ENCODE measurements at places on chromosomes 4 and X.

GRCh38 chr4:124641715-124642381, 70.7 kb downstream of the ANKRD50 start:
- DNase-seq, result peak; percentile 26

DNA sequence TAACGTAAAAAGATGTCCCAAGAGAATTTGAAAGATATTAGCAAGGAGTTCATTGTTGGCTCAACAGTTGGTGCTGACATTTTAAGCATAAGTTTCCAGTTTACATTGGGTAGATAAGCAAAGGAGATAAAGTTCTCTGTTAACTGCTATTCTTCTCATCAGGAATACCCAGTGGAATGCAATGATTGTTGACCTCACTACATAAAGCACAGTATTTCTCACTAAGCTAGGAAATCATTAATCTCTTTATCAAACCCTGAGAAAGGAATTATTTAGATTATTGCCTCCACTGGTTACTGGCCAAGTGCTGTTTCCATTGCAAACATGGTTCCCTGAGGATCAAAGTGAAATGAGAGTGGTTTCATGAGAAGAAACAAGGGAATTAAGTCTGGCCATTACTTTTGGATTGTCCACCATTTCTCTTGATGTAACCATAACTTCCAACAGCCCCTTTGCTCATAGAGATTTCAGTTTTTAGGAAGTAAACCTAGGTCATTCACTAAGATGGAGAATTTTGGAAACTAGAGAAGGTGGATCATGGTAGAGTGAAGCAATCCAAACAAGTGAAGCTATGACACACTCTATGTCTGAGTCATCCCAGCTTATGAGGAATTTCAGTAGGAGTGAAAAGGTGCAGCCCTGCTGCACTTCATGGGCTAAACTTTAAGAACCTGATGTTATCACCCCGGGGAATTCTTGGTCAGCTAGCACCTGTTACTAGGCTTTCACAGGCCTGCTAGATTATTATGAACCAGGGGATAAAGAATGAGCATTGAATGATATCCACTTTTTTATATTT, 163.4 kb downstream of the AREG start:
- no peak for DNase-seq

- peak; percentile 54 for DNase-seq
These were observed 174.5 kb downstream of the NSUN7 start for GRCh38 chr4:40924096-40924792.

DNA sequence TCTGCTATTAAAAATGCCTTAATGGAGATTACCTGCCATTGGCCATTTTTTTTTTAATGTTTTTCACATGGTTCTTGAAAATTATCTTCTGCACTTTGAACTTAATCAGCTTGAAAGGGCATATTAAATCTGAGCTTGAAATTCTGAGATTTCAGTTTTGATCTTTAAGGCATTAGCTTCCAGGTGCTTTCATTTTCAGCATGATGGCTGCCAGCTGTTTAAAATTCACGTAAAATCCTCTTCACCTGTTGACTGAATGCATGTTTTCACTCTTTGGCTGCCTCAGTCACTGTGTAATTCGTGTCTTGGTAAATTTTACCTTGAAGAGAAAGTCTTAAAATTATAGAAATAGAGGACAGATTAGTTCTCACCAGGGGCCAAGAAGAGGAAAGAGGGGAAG, 39.6 kb downstream of the SMAD1 start:
- no peak for DNase-seq

DNA sequence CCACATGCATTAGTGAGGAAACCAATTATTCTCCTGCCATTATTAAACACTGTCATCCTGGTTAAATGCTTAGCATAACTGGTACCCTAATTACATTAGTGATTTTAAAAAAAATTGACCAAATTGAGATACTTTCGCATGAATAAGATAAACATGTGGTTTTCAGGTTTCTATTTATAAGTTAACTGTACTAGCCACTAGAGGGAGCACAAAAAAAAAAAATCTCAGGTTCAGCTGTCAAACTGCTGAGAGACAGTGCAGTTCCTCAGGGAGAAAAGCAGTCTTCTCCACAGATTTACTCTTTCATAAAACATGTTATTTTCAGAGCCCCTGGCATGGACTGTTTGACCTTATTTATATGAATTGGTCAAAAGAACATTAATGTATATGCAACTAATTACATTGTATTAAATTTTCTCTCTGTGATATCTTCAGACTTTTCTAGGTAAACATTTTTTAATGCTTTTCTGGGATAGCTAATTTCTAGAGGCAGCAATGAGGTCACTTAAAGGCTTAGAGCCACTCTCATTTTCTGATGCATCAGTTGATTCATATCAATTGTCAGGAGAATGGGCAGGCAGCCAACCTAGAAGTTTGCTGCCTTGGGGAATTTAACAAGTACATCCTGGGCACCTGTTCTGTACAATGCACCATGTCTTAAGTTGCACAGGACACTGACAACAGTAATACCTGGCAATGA, 167.5 kb downstream of the CDS1 start:
- DNase-seq, result no peak

GRCh38 chr4:38665551-38666411, 1.8 kb downstream of the KLF3 start:
- DNase-seq, result no peak

GRCh38 chr4:16337936-16338335, 111.7 kb upstream of the TAPT1 start:
- no peak for DNase-seq

- DNase-seq, result no peak
These were observed 34.0 kb downstream of the EMCN start for GRCh38 chr4:100483796-100484195.

- no peak for DNase-seq
These were observed 50.7 kb downstream of the SNX12 start for GRCh38 chrX:71017396-71017939.

GRCh38 chrX:22690116-22690515, 309.6 kb upstream of the DDX53 start:
- no peak for DNase-seq

DNA sequence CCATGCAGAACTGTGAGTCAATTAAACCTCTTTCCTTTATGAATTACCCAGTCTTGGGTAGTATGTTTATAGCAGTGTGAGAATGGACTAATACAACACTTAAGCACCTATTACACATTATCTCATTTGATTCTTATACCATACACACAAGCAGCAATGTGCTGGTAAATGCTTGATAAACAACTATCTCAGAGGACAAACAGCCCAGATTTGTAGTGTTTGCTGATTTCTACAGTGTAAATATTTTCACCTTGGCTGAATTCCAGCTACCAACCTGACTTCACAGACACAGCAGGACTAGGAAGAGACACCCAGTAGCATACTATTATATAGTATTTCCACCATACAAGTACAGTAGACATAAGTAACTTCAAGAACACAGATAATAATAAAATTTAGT, 406.5 kb upstream of the CNKSR2 start:
- no peak for DNase-seq

- DNase-seq, result no peak
These were observed 87.1 kb upstream of the STS start for GRCh38 chrX:7060444-7060843.

DNA sequence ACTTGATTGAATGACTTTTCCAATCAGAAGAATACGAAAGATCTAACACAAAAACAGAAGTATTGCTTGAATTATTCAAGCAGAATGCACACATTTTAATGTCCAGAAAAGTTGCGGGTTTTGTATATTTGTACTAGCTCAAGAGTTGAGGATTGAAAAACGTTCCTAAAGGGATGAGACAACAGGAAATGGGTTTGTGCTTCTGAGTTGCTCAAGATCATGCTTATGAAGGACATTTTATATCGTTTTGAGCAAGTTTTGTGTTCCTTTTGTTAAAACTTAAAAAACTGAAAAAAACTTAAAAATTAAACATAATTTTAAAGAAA, 353 bp upstream of the SMIM10 start:
- DNase-seq, result no peak

DNA sequence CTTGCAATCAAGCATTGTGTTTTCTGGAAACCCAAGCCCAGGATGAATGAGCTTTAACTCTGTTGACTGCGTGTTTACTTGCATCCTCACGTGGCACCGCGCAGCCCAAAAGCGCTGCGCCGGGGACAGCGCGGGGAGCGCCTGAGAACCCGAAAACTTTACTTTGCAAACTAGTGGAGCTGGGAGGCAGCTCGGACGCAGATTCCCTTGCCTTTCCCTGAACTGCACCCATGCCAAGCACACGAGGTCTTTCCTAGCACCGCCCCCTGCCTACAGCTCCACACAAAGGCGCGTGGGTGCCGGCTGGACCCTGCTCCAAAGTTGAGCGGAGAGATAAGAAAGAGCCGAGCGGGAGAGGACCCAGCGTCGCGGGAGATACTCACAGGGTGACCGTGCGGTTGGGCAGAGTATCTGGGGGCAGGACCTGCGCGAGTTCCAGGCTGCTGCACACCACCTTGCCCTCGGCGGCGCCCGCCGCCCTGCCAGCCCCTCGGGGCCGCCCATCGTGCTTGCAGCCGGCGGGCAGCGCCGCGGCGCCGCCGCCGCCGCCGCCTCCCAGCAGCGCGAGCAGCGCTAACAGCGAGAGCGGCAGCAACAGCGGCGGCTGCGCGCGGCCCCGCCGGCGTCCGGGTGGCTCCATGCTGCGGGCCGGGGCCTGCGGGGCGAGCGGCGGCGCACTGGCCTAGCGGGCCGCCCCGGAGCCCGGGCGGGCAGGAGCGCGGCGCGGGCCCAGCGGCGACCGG, 550 bp downstream of the ADGRA3 start:
- DNase-seq, result no peak

DNA sequence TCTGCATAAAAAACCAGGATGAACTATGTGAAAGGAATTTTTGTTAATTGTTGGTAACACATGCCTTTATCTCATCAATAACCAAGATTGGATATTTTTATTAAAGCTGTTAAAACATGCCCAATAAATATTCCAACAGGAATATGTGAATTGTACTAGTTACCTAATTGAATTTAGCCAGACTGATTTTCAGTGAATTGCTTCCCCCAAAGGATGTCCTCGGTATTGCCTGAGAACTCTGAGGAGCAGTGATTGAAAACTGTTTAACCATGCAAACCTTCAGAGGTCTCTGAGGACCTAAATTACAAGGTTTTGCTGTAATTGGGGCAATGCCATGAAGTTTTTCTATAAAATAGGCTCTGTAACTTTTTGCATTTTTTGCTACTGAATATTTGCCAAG, 66.6 kb downstream of the BLTP1 start:
- peak; percentile 7 for DNase-seq

DNA sequence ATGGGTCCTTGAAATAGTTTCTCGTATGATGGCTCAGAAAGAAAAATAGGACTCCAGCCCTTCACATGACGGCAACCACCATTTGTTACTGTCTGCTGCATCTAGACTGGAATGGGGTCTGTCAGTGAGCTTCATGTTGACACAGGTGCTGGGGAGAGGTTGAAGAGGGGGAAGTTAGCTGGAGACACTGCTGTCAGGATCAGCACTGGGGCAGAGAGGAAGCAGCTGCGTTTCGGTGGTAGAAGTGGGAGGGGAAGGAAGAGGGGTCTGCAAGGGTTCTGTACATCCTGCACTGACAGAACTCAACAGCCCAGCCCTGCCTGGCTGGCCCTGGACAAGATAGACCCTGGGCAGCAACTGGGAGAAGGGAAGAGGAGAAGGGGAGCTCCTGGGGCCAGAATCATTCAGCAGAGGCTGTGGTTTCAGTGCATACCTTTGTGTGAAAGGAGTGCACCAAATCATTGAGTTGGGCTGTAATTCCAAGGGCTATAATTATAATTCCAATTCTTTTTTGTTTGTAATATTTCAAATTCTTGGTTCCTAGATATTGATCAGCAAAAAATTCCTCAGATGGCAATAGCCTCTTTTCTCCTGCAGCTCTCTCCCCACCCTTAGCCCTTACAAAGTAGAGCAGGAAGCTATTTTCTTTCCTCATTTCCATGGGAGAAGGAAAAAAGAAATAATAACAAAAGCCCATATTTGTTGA, 119.4 kb upstream of the C1GALT1C1 start:
- peak; percentile 40 for DNase-seq

DNA sequence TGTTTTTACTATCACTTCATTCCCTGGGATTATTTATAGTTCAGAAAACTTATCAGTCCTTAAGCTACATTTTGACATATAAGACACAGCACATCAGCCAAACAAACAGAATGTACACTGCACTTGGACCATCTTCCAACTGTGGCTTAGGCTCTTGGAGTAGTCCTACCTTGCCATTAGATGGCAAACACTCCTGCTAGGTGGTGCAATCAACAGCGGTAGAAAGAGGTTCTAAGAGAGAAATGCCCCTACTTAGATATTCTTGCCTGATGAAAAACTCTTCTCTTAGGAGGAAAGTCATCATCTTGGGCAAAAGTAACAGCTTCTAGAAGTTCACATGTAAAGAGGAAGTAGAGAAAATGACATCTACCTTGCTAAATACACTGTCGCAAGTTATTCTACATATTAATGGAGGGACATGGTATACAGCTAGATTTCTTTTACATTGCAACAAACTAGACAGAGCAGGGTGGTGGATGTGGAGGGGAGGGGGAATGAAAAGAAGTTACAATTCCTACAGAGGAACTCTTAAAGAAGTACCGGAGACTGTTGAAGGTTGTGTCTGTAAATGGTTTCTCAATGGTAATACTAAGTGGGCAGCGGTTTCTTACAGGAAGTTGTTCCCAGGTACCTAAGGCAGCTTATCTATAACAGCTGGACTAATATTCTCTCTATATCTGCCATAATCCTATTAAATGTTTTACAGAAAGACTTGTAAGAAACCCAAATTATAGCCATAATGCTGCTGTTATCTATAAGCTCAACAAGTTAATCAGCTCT, 8.1 kb upstream of the STPG2 start:
- DNase-seq, result no peak

DNA sequence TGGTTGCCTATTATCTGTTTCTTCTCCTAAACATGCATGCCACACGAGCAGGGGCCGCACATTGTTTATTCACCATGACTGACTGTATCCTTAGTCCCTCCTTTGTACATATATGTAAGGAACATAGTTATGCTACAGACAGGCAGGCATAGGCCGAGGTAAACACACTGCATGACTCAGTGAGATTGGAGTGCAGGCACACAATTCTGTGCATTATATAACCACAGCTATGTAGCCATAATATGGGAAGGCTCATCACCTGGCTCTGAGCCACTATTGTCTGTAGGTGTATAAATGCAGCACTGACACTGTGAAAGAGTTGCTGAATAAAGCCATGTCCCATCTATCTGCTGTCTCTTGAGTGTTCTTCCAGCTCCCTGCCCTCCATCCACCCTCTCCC, 431.6 kb downstream of the IDS start:
- no peak for DNase-seq

DNA sequence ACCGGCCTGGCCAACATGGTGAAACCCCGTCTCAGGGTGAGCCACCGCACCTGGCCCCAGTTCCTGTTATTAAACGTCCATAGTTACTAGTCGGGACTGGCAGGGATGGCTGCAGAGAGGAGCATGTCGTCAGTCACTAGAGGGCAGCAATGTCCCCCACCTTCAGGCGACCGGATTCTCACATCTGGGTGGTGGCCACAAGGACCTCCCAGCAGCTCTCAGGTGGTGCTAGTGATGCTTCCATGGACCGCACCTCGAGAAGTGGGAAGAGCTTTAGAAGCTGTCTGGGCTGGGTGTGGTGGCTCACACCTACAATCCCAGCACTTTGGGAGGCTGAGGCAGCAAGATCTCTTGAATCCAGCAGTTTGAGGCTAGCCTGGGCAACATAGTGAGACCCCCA, 13.3 kb upstream of the IL3RA start:
- peak; percentile 72 for DNase-seq
